ENCODE measurements at places on chromosomes 3 and 15.

DNA sequence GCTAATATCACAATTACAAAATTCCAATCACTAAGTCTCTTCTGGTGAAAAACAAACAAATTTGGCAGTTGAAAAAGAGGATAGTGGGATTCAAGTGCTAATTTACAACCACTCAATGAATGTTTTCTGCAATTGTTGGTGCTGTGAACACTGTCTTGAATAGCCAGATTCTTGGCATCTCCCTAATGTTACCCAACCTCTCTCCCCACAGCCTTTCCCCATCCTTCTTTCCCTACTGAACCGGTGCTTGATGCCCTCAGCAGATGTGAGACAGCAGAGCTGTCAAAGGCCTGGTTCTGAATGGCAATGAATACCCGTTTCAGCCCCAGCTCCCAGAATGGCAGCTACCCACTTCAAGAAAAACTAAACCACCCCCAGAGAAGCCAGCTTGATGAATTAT, 22.5 kb upstream of the BHLHE40 start:
- DNase-seq, result no peak

DNA sequence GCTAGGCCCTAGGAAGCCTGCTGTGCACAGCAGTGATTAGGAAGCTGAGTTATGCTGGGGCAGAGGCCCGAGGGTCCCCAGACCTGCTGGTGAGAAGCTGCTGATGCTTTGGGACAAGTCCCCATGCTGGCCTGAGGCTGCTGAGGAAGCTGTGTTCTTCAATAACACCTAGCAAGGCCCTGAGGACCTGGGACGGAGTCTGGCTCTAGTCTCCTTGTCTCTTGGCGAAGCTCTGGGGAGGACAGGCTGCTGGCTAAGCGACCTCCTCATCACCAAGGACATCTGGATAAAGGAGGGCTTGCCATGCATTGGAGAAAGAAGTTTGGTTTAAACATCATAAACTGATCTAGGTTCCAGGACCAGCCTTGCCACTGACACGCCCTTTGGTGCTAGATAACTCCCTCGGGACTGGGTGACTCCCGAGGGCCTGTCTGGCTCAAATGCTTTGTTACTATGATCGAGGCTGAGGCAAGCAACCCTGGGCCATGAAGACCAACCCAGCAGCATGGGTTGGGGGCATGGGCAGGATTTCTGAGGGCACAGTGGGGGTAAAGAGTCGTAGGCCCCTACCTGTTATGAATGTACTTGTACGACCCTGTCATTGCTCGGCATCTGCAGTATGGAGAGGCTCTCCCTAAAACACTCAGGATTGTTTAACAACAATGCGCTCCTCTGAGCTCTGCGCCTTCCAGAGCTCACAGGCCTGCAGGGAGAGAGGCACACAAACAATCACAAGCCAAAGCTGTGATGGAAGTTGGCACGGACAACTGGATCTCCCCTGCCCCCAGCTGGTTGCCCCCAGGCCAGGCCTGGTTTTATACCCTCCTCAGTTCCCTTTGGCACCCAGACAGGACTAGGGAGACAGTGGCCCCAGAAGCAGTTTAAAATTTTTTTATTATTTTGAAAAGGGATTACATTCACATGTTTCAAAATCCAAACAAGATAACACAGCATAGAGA, 64.4 kb downstream of the LINGO1 start:
- DNase-seq, result no peak

GRCh38 chr15:82838096-82838735, 28.8 kb downstream of the WHAMM start:
- no peak for DNase-seq

DNA sequence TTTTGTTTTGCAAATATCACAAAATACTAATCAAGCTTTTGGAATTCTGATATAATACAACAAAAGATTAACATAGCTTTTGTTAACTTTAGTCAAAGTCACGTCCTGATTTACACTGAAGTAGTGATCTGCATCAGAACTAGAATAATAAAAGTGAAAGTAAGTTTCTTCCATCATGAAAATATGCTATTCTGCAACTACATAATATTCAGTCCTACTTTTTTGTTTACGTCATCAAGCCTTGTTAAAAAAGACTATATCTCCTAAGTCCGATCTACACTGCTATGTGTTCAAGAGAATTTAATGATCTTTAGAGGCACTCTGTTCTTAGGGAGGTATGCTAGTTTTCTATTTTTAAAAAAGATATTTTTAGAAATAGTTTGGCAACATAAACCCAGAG, 330.1 kb downstream of the ARPP21 start:
- no peak for DNase-seq

- no peak for DNase-seq
These were observed 130.5 kb downstream of the FOXB1 start for GRCh38 chr15:60134609-60135008.

DNA sequence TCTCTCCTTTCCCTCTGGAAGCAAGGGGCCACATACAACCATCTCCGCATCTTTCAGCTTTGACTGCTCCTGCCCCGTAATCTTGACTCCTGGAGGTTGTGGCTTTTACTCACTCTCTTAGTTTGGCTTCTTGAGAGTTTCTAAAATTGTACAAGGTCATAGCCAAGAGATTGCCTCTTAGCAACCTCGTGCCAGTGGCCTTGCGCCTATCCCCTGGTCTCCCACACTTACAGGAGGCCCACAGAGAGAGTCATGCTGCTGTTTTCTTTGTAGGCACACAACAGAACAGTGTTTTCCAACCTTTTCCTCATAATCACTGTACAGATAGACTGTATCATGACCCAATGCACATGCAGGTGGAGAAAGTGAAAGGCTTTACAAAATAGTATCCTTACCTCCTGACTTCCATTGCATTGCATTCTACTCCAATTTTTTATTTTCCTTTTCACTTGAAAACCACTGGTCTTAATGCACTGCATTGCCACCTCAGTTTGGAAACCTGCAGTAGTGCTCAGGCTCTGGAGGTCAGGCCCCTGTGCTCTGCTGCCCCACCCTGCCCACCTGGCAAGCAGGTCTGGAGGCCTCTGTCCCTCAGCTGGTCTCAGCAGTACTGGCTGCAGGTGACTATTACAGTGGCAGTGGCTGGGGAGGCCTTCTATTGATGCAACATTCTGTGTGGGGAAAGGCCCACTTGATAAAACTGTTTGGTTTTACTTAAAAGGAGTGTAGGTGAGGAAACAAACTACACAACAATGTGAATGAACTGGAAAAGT, 156.2 kb downstream of the DNAJB8 start:
- DNase-seq, result no peak

- peak; percentile 26 for DNase-seq
These were observed 31.5 kb downstream of the KCNAB1 start for GRCh38 chr3:156151824-156152428.

DNA sequence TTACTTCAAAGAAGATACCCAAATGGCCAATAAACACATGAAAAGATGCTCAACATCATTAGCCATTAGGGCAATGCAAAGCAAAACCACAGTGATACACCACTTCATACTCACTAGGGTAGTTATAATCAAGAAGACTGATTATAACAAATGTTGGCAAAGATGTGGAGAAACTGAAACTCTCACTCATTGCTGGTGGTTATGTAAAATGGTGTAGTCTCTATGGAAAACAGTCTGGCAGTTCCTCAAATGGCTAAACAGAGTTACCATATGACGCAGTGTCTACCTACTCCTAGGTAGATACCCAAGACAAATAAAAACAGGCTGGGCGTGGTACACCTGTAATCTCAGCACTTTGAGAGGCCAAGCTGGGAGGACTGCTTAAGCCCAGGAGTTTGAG, 3.5 kb upstream of the ZFAND6 start:
- DNase-seq, result no peak

DNA sequence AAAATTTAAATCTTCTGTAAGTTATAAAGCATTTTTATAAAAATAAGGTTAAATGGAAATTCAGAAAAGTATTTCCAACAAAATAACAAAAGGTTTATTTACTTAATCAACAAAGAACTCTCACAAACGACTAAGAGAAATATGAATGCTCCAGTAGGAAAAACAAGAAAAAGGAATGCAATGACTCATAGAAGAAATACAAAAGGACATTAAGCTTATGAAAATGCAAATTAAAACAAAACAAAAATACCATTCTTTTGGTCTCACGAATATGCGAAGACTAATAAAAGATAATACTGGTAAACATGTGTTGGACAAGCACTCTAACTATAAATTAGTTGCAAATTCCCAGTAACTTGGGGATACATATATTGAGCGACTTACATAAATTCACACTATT, 17.5 kb upstream of the TBC1D5 start:
- no peak for DNase-seq

DNA sequence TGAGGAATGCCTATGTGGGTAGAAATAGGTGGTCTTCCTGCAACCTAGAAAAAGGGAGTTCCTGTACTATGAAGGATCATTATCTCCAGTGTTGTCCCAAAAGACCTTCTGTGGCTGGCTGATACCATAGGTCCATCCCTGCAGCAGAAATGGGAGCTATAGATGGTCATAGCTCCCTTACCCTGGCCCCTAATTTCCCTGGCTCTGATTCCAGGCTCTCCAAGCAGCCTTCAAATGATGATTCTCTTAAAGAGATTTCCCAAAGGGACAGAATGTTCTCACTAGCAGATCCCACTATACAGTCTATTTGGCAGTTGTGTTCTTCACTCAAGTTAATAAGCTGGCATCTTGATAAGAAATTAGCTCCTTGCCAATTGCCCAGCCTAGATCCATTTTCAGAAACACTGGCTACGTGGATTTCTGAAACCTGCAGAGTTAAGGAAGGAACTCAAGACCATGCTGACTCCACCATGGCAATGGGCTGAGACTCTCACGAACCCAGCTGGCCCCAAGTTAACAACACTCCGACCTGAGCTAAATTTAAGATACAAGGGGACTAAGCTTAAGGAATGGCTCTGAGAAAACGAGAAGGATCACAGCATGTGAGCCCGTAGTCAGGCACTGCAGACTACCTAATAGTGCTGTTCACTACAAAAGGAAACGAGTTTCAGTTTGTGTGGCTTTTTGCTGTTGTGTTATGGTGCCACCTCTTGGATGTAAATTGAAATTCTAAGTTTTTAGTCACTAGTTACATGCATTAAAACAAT, 11.4 kb downstream of the C15orf40 start:
- no peak for DNase-seq

DNA sequence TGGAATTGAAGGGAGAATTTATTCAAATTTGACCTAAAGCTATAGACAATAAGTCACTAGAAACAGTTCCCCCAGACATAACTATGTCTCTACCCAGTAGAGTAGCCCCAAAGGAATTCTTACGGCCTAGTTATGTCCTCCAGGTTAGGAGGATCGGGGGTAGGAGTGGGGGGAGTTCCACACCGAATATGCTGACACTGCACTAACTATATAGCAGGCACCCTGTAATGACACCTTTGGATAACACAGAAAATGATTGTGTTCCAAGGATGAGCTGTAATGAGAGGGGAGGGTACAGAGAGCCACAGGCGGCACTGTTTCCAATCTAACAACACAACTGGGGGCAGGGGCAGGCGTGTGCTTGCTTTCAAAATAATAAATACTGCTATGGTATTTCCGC, 376.2 kb upstream of the RORA start:
- no peak for DNase-seq

GRCh38 chr15:44535523-44536301, 1.2 kb upstream of the EIF3J start:
- peak; percentile 11 for DNase-seq

DNA sequence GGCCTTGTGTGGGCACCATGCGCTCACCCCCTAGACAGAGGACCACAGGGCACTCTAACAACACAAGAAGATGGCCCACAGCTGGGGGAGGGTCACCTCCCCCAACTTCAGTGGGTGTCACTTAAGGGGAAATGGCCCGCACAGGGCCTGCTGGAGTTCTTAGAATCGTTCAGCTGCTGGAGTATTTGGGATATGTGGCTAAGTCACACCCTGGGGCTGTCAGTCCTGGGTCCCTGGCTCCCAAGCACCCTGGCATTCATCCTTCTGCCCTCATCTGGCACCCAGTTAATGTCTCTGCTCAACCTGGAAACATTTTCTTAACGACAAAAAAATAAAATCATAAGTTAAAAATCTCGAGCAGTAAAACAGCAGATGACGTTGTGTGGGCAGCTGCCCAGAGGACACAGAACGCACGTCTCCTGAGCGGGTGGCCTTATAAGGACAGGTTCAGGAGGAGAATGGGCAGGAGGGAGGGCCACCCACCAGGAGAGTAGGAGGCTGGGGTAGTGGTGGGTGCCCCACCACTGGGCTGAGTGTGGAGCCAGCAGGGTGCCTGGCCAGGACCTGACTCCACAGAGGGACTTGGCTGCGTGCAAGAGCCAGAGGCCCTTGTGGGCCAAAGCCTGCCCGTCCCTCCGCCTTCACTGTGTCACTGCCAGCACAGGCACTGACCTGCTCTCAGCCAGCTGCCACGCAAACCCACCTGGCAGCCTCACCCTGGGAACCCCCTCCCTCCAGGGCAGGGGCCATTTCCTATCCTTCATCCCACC, 11.5 kb downstream of the KBTBD13 start:
- no peak for DNase-seq

GRCh38 chr3:104388619-104389018, 978.1 kb upstream of the ALCAM start:
- DNase-seq, result no peak

DNA sequence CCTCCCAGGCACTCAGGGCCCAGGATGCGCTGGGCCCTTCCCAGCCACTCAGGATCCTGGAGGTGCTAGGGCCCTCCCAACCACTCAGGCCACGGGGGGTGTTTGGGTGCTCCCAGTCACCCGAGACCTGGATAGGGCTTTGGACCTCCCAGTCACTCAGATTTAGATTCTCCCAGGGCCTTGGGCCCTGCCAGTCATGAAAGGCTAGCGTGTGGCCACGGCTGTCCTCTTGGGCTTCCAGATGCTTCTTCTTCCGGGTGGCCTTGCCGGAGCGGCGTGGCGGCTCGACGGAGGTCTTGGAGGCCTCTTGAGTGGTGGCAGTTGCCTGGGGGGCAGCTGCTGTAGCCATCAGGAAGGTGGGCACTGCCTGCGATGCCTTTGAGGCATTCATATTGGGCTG, 2.8 kb downstream of the MAGEL2 start:
- no peak for DNase-seq

DNA sequence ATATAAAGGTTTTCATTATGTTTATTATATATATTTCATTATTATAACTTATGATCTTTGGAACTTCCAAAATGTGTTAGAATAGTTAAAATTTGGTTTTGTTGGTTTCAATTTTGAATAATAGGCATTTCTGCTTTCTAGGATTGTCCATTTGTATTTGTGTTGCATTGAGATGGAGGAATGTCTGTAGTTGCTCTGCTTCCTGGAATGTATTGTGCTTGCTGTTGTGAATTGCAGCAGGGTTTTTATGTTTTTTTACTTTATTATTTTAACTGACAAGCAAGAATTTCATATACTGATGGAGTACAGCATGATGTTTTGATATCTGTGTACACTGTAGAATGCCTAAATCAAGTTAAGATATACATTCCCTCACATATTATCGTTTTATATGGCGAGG, 247.4 kb downstream of the XXYLT1 start:
- DNase-seq, result no peak

GRCh38 chr3:126342991-126343648, 14.1 kb downstream of the KLF15 start:
- DNase-seq, result no peak

- no peak for DNase-seq
These were observed 24.9 kb downstream of the GRK7 start for GRCh38 chr3:141788149-141788548.

GRCh38 chr15:61049934-61050333, 179.2 kb downstream of the RORA start:
- DNase-seq, result no peak

GRCh38 chr3:59563966-59564365, 514.1 kb upstream of the CFAP20DC start:
- DNase-seq, result no peak

- DNase-seq, result no peak
These were observed 562.1 kb downstream of the IGSF11 start for GRCh38 chr3:118472586-118472985.
